NB4 (cell line): ENCODE measurements at places on chromosomes 16 and 17.

GRCh38 chr17:7856011-7856810 is 1.1 kb downstream of the NAA38 start:
- DNase-seq = peak; percentile 84

DNA sequence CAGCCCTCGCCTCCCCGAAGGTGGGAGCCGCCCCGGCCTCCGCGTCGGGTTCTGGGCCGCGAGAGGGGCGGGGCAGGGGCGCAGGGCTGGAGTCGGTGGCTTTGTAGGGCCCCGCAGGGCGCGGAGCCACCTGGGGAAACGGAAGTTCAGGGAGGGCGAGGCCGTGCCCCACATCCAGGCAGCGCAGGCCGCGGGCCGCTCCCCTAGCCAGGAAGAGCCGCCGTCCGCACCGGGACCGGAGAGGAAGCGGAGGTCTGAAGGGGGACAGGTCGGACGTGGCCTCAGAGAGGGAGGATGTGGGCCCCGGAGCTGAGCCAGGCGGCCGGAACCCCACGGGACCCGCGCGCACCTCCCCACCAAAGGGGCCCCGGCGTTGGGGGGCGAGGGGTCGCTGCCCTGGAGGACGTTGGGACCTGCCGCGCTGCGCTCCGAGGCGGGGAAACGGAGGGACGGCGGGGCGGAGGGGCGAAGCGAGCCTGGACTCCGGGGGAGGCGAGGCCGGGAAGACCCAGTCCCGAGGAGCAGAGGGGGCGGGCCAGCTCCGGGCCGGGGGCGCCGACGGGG is 482 bp upstream of the SLC16A3 start:
- peak; percentile 90 for DNase-seq

DNA sequence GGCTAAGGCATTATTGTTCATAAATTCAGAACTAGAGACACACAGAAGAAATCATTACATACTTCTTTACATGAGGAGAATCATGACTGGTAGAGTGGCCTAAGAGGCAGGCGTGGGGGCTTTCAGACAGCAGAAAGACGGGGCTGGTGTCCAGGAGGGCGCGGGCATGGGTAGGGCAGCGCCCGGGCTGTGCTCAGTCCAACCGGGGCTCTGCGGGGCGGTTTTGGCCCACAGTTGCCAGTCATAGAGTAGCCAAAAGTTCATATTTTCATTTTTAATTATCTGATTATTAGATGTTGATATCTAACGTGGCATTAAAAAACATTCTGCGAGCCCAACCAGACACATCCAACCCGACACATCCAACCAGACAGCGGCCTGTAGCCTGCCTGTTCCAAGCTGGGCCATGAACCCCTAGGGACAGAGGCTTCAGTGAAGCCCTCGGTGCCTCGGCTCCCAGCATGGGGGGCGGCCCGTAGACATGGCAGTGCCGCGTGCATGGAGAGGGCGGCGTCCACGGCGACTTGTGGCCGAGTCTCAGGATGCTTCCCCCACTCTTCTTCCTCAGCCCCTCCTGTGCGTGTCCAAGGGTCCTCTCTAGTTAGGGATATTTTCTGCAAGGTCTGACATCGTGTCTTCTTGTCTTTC is 162.4 kb upstream of the CHMP6 start:
- DNase-seq = no peak

DNA sequence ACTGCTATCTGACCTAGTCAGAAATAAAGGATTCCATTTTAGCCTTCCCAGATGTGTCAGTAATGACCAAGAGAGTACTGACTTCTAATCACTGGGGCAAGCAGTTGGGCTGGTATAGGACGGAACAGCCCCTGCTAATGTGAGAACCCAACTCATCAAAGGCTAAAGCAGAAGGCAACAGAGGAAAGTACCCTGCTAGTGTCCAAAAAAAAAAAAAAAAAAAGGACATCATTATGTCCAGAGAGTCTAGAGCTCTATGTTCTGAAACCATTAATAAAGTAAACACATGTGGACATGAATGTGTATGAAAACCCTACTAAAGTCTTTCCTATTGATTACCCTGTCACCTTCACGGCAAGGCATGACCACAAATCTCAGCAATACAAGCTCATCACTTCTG is 85.0 kb downstream of the CYTH1 start:
- no peak for DNase-seq

DNA sequence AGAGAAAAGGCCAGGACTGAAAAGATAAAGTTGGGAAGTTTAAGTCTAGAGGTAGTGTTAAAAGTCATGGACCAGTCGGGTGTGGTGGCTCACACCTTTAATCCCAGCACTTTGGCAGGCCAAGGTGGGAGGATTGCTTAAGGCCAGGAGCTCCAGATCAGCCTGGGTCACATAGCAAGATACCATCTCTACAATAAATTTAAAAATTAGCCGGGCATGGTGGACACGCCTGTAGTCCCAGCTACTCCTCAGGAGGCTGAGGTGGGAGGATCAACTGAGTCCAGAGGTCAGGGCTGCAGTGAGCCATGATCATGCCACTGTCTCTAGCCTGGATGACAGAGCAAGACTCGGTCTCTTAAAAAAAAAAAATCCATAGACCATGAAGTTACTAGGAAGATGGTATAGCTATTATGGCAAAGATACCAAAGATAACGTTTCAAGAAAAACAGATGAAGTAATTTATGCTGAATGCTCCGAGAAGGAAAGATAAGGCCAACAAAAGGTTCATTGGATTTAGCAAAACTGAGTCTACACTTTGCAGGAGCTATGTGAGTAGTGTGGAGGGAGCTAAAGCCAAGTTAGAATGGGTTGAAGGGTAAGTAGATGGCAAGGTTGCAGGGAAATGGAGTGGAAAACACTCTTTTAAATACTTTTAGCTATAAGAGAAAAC is 11.7 kb downstream of the TRIM37 start:
- no peak for DNase-seq
